Activated CD4-positive, alpha-beta T cell treated with anti-CD3 and anti-CD28 coated beads, Interleukin-2, amount 10 ng/mL, durations not matched to agents 24 days and 14 days (primary cell): ENCODE measurements at places on chromosomes 5 and 9. TPM values are rescaled to one million over a fixed set of nuclear protein-coding genes. Genes with fewer than 3 reads are reported as not detected.
A peak's percentile ranks its signal among the peaks of the same experiment; 100 is the strongest.

Gene FAM169A
- 1.8 and 2.6 TPM in 2 replicates for total RNA-seq

Gene CKMT2
- not detected in 2 replicates for total RNA-seq

Gene IL17B
- not detected in 2 replicates for total RNA-seq

Gene AGXT2
- not detected in 2 replicates for total RNA-seq

Gene PTTG1
- total RNA-seq: 88.9 and 94.3 TPM in 2 replicates

Gene ANKRD18A
- 2.7 and 4.5 TPM in 2 replicates for total RNA-seq

Gene PRKACG
- not detected in 2 replicates for total RNA-seq

DNA sequence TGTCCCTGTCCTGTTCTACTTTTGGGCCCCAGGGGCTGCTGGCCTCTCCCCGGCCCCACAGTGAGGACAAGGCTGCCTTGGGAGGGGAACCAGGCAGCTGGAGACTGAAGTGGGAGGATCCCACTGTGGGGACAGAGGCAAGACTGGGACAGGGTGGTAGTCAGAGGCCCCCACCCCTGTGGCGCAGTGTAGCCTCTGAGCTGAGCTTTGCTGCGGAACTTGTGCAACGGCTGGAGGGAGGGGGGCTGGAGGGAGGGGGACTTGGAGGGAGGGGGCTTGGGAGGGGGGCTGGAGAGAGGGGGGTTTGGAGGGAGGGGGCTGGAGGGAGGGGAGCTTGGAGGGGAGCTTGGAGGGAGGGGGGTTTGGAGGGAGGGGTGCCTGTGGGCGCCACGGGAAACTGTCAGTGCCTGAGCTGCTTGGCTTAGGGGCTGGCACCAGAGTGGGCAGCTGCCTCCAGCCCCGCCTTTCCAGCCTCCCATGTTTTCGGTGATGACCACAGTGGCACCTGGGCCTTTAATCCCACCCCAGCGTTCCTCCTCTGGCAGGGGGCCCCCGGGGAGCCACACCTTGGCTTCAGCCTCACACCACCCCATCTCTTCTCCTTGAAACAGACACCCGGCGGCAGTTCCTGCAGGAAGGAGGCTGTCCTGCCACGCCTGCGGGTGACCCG lies 2.3 kb upstream of the FUT7 start:
- DNase-seq: no peak

DNA sequence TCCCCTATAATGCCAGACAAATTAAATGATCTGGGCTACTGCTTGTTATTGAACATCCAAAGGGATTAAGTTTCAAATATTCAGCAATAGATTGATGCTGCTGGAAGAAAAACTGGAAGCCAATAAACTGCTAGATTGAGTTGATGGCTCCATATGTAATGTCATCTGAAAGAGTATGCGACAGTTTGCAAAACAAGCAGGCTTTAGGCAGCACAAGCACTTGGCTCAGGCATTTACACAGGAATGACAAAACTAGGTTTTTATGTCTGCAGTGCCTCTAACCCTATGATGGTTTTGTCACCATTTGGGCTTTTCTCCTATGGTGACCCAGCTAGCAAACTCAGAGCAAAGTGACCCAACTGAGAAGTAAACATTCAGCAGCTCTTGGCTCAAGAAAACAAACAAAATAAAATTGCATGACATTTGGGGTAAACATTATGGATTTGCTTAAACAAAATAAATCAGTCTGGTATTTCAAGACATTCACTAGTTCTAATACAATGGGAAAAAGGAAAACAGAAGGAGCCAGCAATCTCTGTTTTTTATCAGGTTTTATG lies 978.5 kb downstream of the DTWD2 start:
- no peak for DNase-seq

GRCh38 chr5:40746703-40747102 lies 9.1 kb downstream of the TTC33 start:
- DNase-seq: no peak

DNA sequence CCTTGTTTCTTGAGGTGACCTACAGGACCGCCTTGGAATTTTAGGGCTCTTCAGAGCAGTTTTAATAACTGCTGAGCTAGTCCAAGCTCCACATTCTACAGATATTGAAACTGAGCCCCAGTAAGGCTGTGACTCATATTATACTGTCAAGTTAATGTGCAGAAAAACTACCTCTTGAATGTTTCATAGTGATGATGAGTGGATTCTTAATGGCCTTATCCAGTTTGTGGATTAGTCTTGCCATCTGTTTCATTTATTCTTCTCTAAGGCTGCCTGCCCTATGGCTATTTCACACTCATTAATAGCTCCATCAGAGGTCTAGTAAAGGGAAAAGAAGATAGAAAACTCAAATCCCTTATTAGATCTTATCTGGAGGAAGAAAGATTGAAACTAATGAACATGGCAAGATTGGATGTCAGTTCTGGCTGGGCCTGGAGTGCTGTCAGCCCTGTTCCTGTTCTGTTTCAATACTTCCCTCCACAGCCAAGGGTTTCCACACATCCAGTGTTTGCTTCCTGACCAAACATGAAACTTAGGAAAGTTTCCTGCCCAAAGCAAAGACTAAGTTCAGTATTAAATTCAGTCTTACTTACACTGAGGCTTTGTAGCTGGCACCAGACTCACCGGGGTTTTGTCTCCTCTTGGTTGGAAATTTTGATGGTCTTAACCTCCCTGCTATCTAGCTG lies 215.6 kb upstream of the DMAC1 start:
- no peak for DNase-seq

GRCh38 chr9:131709771-131710431 lies 30.0 kb downstream of the RAPGEF1 start:
- peak; percentile 85 for DNase-seq

DNA sequence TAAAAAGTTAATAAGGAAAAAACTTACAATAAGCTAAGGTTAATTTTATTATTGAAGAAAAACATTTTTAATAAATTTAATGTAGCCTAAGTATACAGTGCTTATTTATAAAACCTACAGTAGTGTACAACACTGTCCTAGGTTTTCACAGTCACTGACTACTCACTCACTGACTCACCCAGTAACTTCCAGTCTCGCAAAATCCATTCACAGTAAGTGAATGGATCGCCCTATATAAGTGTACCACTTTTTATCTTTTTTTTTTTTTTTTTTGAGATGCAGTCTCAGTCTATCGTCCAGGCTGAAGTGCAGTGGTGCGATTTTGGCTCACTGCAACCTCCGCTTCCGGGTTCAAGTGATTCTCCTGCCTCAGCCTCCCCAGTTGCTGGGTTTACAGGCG lies 47.7 kb downstream of the FNIP1 start:
- DNase-seq: no peak

DNA sequence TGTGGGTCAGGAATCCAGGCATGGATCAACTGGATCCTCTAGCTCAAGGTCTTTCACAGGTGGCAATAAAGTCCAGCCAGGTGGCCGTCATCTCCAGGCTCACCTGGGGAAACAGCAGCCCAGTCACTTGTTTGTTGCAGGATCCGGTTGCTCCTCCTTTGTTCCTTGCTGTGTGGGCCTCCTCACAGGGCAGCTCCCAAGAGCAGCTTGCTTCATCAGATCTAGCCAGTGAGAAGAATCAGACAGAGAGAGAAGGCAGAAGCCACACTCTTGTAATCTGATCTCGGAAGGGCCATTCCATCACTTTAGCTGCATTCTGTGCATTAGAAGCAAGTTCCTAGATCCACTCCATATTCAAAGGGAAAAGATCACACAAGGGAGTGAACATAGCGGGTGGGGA lies 3.2 kb upstream of the HSD17B3 start:
- DNase-seq: no peak

DNA sequence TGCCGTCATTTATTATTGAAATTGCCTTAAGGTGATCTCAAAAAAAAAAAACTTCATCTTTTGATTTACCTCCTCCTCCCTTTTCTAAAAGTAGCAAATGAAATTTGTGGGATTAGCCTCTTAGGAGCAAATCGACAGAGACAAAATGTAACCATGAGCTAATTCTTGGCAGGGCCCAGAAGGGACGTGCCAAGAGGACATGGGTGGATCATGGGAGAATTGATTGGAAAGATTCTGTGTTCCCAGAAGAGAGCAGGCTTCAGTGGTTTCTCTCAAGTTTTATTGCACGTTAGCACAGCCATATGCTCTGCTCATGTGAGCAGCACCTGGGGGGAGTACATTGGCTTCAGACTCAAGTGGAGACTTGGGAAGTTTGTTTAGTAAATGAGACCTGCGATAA lies 394.6 kb downstream of the ELAVL2 start:
- no peak for DNase-seq

- no peak for DNase-seq
These were observed 11.6 kb upstream of the ABL1 start for GRCh38 chr9:130823435-130823834.

GRCh38 chr5:178371362-178372111 lies 138.9 kb upstream of the PHYKPL start:
- DNase-seq: no peak

DNA sequence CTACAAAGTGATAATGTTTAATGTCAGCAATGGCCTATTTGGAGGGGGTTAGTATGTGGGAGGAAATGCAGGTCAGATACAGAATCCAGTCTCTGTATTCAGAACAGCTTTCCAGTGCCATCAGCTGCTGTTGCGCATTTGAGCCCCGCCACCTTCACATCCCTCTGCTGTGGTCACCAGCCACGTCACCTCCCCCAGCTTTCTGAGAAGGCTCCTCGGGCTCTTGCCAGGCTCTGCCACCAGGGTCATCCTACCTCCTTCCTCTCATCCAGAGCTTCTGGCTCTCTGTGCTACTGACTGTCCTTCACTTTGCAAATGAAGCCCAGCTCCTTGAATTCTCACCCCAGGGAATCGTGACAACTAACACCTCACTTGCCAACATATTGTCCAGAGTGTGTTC lies 138.8 kb downstream of the PIK3R1 start:
- no peak for DNase-seq

DNA sequence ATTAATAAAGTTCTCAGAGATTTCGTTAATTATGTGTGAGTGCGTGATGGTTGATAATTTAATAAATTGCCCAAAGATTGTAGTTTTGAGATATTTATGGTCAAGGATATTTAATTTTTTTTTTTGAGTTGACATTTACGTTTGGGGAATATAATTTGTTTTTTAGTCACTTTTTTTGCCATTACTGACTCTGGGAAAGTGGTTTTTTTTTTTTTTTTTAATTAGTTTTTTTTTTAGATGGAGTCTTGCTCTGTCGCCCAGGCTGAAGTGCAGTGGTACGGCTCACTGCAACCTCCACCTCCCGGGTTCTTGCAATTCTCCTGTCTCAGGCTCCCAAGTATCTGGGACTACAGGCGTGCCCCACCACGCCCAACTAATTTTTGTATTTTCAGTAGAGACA lies 1.7 kb downstream of the BDP1 start:
- no peak for DNase-seq

GRCh38 chr9:22813529-22813928 lies 366.9 kb downstream of the DMRTA1 start:
- DNase-seq: no peak

DNA sequence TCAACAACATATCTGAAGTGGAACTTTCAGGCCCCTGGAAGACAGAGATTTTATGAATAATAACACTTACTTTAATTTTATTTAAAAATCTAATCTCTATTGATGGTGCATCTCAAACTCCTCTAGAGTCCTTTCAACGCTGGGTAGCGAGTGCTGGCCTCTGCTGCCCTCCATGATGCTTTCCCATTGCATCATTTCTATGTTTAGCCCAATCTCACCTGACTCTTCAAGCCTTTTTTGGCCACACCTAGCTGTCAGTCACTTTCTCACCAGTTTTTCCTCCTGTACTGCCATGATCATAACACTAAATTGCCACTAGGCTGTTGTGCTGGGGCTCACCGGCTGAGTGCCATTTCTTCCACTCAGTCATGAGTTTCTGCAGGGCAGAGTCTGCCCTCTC lies 396.1 kb upstream of the DAP start:
- DNase-seq: no peak

- no peak for DNase-seq
These were observed 14.1 kb downstream of the UCK1 start for GRCh38 chr9:131516930-131517329.

GRCh38 chr5:139341187-139341688 lies 416 bp upstream of the PAIP2 start:
- no peak for DNase-seq
